Thyroid gland (tissue), 4 donors: ENCODE measurements at places on chromosomes 6 and 20. TPM values are rescaled to one million over a fixed set of nuclear protein-coding genes. Genes with fewer than 3 reads are reported as not detected.

GRCh38 chr6:26273673-26274588, 91.1 kb upstream of the BTN3A2 start:
- peak overlapping the region; percentile 37 for H3K4me3 ChIP-seq
- no peak for DNase-seq
- H3K4me1 ChIP-seq: peaks cover 5% of the 10 kb centered on the region
- H3K27ac ChIP-seq: peak overlapping the region; percentile 88
- no peaks in the 10 kb centered on the region for H3K36me3 ChIP-seq

- H3K27me3 ChIP-seq: no peaks in the 10 kb centered on the region
- DNase-seq: no peak
- peaks cover 9% of the 10 kb centered on the region for H3K4me1 ChIP-seq
- H3K27ac ChIP-seq: no peak overlapping the region
- no peaks in the 10 kb centered on the region for H3K36me3 ChIP-seq
These were observed 395.8 kb upstream of the MARCKS start for GRCh38 chr6:113461153-113461932.

DNA sequence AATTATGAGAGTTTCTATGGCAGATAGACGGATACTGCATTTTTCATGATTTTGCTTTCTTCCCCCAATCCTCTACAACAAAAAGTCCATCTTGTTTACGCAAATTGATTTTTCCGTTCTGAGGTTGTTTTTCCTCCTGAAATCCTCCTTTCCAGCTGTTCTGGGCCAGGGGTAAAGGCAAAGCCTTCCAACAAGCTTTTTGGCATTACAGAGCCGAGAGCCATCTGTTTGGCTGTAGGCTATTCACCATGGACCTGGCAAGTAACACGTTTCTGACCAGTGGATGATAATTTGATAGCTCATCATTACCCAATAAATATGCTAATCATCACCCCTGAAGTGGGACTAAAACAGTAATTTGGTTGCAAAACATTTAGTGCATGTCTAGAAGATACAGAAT, 226.5 kb downstream of the CBLN4 start:
- H3K4me3 ChIP-seq: no peak overlapping the region
- no peaks in the 10 kb centered on the region for H3K4me1 ChIP-seq
- no peaks in the 10 kb centered on the region for H3K27me3 ChIP-seq
- no peak overlapping the region for H3K27ac ChIP-seq
- no peak for DNase-seq
- H3K36me3 ChIP-seq: no peaks in the 10 kb centered on the region

- no peak overlapping the region for H3K4me3 ChIP-seq
- no peaks in the 10 kb centered on the region for H3K4me1 ChIP-seq
- no peaks in the 10 kb centered on the region for H3K36me3 ChIP-seq
- no peak for DNase-seq
These were observed 71.0 kb downstream of the JPH2 start for GRCh38 chr20:44115762-44116644.

DNA sequence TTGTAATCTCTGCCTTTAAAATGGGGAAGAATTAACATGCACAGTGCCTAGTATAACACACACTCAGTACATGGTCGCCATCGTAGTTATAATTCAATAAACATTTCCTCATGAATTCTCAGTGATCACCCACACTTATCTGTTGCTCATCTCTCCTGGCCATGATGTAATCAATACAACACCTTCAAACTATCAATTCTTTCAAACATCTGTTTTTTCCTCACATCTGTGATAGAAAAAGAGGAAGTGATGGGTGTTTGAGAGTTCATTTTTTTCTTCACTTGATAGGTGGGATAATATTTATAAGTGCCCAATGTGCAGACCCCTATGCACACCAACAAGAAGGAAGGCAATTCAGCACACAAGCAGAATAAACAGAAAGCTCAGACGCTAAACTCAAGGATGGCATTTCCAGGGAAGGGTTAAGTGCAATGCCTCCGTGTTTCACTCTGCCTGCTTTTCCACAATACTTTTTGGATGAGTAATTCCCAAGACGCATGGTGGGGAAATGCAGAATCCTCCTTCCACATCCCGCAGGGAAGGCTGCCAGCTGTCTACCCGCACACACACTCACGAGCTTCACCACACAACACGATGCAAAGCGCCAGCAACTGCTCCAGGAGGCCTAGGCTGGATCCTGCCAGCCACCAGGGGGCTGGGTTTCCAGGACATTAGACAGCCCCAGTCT, 100.3 kb downstream of the GMPR start:
- H3K36me3 ChIP-seq: no peaks in the 10 kb centered on the region
- no peak overlapping the region for H3K27ac ChIP-seq
- H3K27me3 ChIP-seq: no peaks in the 10 kb centered on the region
- peak; percentile 68 for DNase-seq
- peaks cover 15% of the 10 kb centered on the region for H3K4me1 ChIP-seq

DNA sequence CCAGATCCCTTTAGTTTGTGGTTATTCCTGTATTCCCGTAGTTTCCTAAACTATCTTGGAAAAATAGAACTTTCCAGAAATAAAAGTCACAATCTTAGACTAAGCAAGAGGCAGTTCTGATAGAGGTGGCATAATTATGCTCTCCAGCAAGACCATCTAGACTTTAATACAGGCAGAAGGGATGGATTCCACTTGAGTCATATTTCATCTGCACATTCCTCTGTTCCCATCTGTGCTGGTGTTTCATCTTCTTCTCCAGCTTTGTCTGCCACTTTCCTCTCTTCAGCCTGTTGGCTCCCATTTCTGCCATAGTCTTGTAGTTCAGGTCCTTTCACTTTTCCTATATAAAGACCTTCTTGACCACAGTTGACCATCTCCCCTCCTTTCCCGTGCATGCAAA, 102.9 kb downstream of the SOBP start:
- DNase-seq: no peak
- H3K27ac ChIP-seq: no peak overlapping the region
- no peaks in the 10 kb centered on the region for H3K4me1 ChIP-seq
- H3K4me3 ChIP-seq: no peak overlapping the region
- H3K27me3 ChIP-seq: no peaks in the 10 kb centered on the region

DNA sequence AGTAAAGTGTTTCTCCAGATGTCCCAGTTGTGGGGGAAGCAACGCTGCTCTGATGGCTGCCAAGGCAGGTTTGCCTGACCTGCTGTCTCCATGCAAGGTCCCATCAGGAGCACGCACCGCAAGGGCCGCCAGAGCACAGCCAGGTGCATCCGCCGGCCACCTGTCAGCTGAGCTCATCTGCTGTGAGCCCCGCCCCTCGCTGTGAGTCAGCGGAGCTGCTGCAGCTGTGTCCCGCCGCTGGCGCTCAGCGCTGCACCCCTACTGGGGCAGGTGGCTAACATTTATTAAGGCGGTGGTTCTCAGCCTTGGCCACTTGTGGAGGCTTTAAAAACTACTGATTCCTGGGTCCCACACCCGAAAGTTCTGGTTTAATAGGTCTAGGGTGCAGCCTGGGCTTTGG, 225.7 kb downstream of the UST start:
- H3K4me3 ChIP-seq: no peak overlapping the region
- DNase-seq: peak; percentile 89
- no peaks in the 10 kb centered on the region for H3K27me3 ChIP-seq
- no peak overlapping the region for H3K27ac ChIP-seq

- no peak overlapping the region for H3K27ac ChIP-seq
- no peak overlapping the region for H3K4me3 ChIP-seq
- H3K27me3 ChIP-seq: no peaks in the 10 kb centered on the region
- DNase-seq: no peak
- H3K4me1 ChIP-seq: no peaks in the 10 kb centered on the region
- no peaks in the 10 kb centered on the region for H3K36me3 ChIP-seq
These were observed 147.6 kb downstream of the KIF6 start for GRCh38 chr6:39577446-39578165.

DNA sequence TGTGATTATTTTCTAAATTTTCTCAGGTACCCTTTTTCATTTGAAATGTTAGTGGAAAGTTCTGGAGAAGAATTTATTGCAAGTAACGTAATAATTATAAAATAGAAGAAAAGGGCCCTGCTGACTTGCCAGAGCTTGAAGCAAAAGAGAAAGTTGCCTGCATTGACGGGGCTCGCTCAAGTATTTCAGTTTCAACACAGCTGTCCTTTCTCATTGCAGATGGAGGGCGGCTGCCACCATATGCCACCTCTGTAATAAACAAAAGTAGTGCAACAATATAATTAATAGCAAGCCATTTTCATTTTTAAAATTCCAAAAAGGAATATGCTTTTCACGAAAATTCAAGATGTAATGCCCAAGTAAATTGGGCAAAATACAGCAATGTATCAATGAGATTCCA, 246.2 kb downstream of the PACRG start:
- H3K36me3 ChIP-seq: no peaks in the 10 kb centered on the region
- H3K27me3 ChIP-seq: no peaks in the 10 kb centered on the region
- no peak overlapping the region for H3K4me3 ChIP-seq

GRCh38 chr20:53168491-53168890, 196.3 kb downstream of the TSHZ2 start:
- H3K27me3 ChIP-seq: no peaks in the 10 kb centered on the region
- no peaks in the 10 kb centered on the region for H3K36me3 ChIP-seq
- no peak for DNase-seq
- no peak overlapping the region for H3K4me3 ChIP-seq
- H3K4me1 ChIP-seq: no peaks in the 10 kb centered on the region

GRCh38 chr6:158567152-158567551, 7.3 kb downstream of the TMEM181 start:
- H3K27me3 ChIP-seq: no peaks in the 10 kb centered on the region
- H3K4me1 ChIP-seq: peaks cover 4% of the 10 kb centered on the region
- H3K27ac ChIP-seq: no peak overlapping the region
- no peaks in the 10 kb centered on the region for H3K36me3 ChIP-seq
- DNase-seq: no peak
- H3K4me3 ChIP-seq: no peak overlapping the region

GRCh38 chr6:17427062-17427461, 33.7 kb downstream of the CAP2 start:
- no peak for DNase-seq
- H3K27ac ChIP-seq: no peak overlapping the region
- no peaks in the 10 kb centered on the region for H3K36me3 ChIP-seq
- H3K27me3 ChIP-seq: no peaks in the 10 kb centered on the region
- no peak overlapping the region for H3K4me3 ChIP-seq
- H3K4me1 ChIP-seq: no peaks in the 10 kb centered on the region

The SLC35D3 gene
- not detected for total RNA-seq

The CLPSL1 gene
- total RNA-seq: not detected

The ERGIC3 gene
- total RNA-seq: 287 TPM

The PDE10A gene
- total RNA-seq: 20.4 TPM

The PTGIS gene
- 22.3 TPM for total RNA-seq

The BMP2 gene
- total RNA-seq: 27.1 TPM

The ABHD16B gene
- not detected for total RNA-seq
